ENCODE measurements at places on chromosomes 2 and 18.

- no peak for DNase-seq
Observed at GRCh38 chr2:10267036-10267435, 35.7 kb upstream of the HPCAL1 start.

GRCh38 chr2:180829261-180829660 is 151.1 kb upstream of the UBE2E3 start:
- DNase-seq: no peak

GRCh38 chr2:3042601-3043585 is 334.7 kb downstream of the EIPR1 start:
- DNase-seq: no peak

- no peak for DNase-seq
Observed at GRCh38 chr2:67389788-67390187, 7.3 kb upstream of the ETAA1 start.

DNA sequence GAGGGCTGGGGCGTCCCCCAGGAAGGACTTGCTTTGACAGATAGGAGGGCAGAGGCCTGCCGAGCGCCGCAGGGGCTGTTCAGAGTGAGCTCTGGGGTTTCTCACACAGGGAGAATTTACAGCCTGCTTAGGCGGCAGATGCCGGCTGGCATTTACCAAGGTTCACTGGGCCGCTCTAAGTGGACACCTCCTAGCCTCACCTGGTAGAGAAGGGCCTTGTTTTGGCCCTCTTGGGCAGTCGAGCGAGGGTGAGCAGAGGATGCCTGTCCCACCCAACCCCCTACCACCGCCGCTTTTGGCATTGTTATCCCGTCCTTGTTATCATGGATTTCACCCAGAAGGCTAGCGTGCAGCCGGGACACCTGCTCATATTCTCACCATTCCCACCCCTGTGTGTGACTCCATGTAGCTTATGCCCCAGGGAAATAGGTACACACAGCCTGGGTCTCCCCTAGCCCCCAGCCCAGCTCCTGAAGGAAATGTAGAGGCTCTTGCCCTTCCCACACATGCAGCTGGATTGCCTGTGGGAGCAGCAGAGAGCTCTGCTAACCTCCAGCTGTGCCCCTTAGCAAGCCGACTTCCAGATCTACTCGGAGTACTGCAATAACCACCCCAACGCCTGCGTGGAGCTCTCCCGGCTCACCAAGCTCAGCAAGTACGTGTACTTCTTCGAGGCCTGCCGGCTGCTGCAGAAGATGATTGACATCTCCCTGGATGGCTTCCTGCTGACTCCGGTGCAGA is 52.4 kb downstream of the FAM168B start:
- no peak for DNase-seq

GRCh38 chr2:60098996-60099395 is 454.5 kb downstream of the BCL11A start:
- DNase-seq: no peak

- DNase-seq: no peak
Observed at GRCh38 chr18:4063545-4063944, 391.6 kb downstream of the DLGAP1 start.

DNA sequence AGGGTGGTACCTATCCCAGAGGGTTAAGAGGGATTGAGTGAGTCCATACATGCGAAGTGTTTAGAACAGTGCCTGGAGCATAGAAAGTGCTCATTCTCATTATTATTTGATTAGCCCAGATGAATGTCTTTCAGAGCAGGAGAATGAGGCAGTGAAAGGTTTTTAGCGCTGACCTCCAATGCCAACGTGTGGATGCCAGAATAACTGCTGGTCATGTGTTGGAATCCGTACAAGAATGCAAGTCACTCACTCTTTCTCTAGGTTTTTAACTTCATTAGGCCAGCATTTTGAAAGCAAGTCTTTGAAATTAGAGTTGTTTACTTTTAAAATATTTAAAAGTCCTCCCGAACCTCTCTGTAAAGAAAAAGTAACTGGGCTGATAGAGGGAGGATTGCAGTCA is 374.2 kb downstream of the EN1 start:
- no peak for DNase-seq

GRCh38 chr18:62586781-62587487 is 64.1 kb downstream of the ZCCHC2 start:
- DNase-seq: no peak

DNA sequence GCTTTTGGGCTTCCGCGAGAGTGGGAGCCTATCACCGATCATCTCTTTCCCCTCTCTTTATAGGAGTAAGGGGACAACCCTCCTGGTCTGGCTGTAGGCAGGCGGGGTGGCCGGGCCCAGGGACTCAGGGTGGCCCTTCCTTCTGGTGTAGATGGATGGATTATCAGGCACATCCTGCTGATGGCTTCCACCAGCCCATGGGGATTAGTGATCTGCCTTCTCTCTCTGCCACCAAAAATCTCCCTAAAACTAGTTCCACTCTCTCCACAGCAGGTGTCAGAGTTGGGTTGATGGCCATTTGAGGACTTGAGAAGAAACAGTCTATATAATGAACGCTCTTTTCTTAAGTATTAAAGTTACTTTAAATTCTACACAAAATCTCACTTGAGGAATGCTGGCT is 37.4 kb downstream of the NCK2 start:
- DNase-seq: no peak

DNA sequence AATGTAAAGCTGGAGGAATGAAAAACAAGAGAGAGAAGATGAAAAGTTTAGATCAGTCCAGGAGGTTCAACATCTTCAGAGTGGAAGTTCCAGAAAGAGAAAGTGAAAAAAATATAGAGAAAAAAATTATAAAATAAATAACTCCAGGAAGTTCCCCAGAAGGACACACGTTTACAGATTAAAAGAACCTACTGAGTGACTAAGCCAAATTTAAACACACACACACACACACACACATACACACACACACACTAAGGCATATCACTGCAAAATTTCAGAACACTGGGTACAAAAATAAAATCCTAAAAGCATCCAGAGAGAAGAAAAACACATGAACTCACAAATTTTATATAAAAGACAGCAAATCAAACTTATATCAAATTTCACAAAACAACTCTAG is 85.9 kb upstream of the PMAIP1 start:
- no peak for DNase-seq

DNA sequence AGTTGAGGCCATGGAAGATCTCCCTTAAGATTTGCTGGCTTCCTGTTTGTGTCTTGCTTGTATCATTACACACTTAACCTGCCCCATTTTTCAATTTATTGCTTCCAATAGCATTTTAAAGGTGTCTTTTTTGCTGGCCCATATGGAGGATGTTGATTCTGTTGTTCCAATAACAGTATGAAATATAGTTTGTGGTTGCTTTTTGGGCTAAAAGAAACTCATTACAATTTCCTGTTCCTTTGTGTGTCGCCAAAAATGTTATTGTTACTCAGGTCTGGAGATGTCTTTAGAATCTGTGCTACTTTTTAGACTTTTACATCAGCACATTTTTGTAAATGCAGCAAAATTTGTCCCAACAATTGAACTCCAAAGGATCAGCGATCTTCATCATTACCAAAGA is 234.0 kb upstream of the ITGA4 start:
- DNase-seq: no peak

GRCh38 chr2:7019191-7019590 is 102.0 kb downstream of the RNF144A start:
- DNase-seq: no peak

All from NCI-H2171 (cell line).